Panc1 (cell line): ENCODE measurements at places on chromosomes 2 and 18. TPM values are rescaled to one million over a fixed set of nuclear protein-coding genes. Genes with fewer than 3 reads are reported as not detected.

The CFAP65 gene
- 0.33 TPM for total RNA-seq

The SLC35F5 gene
- 89.8 TPM for total RNA-seq

The CRYBA2 gene
- total RNA-seq: not detected

The GNLY gene
- total RNA-seq: not detected

The CRYGD gene
- not detected for total RNA-seq
